Stimulated activated CD8-positive, alpha-beta memory T cell treated with anti-CD3 and anti-CD28 coated beads, Interleukin-2, amount 100 ng/mL, for 1 hour (primary cell): ENCODE measurements at places on chromosomes 11 and 22.

GRCh38 chr11:15446315-15446714 lies 331.6 kb downstream of the INSC start:
- DNase-seq, result no peak

GRCh38 chr11:108002476-108002875 lies 6.2 kb upstream of the CUL5 start:
- DNase-seq, result no peak

DNA sequence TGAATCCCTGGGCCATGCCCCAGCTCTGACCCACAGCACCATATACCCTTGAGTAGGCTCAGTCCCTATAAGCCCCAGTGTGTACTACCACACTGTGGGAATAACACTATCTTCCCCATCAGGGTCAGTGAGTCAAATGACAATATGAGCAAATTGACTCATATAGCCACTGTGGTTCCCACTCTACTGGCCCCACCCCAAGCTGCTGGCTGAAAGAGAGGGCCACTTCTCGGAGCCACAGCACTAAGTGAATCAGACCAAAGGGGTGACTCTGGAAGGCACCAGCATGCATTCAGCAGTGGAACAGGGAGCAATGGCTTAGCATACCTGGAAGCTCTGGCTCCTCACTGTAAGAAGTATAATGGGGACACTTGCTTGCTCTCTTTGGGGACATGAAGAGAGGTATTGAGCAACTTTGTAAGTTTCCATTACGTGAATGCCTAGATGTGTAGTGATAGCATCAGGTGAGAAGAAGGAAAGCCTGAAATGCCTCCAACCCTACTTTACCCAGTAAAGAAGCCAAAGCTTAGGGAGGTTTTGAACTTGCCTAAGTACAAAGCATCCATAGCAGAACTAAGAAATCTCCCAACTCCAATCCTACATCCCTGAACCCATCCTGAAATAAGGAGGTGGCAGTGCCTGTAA lies 13.5 kb downstream of the CD59 start:
- DNase-seq, result no peak

DNA sequence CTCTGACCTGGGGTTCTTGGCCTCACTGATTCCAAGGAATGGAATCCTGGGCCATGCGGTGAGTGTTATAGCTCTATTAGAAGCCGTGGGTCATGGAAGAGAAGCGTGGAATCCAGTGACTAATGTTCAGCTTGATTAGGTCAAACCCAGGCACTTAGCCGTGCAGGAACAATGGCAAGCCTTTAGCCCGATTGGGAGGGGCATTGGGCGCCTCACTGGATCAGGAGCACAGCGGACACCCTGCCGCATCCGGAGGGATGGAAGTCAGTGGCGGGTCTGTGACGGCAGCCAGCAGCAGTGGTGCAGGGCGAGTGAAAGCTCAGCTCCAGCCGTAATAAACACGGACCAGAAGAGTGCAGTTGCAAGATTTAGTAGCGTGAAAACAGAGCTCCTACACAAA lies 20.5 kb upstream of the SLC17A6 start:
- DNase-seq, result no peak

DNA sequence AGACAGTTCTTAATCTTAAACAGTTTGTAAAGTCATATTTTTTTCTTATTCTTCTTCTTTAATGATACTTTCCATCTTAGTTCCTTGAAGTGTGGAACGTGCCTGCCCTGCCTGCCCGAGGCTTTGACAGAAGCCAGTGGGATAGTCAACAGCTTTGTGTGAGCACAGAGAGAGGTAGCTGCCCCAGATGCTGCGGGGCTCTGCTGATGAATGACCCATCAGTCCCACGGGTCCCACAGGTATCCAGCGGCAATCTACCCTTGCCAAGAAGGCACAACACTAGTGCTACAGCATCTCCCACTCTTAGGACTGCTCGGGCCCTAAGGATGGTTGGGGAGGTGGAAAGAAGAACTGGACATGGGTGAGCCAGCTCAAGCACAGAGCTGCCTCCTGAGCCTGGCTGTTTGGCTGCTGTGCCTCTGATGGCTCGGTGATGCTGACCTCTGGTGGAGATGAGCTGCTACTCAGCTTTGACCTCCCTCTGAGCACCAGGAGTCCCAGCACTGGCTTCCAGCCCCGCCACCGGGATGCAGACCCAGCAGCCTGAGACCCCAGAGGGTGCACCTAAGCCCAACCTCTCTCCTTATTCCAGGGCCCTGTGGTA lies 11.8 kb upstream of the APLNR start:
- no peak for DNase-seq
